ENCODE measurements at places on chromosomes 11 and 22.

DNA sequence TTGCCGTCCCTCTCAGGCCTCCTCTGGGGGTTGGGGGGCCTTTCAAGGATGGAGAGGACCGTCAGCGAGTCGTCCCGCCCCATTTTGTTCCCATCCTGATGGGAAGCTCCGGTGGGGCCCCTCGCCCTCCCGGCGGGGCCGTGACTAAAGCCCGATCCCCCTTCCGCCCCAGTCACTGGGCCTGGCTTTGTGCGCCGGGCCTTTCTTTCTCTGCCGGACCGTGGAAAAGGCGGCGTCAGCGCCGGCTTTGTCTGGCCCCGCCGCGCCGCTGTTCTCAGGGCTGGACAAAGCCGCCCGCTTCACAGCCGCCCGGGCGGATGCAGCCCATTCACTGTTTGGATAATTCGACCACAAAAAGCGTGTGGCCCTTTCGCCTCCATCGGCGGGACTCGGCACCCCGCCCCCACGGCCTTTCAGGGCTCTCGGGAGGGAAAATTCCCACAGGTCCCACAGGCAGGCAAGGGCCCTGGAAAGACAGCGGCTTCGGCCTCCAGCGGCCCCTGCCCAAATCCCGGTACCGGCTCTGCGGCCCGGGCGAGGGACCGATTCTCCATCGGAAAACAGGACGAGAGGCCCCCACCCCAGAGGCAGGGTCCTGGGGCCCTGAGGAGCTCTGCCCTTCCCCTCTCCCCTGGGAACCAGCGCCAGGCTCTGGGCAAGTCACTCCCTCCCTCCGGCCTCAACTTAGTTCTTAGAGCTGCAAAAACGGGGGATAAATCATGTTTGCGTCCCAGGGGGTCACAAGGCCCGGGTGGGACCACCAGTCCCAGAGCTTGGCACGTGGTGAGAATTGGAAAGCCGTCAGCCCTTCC, 87.2 kb downstream of the WNT7B start:
- H3K27ac ChIP-seq = no peak overlapping the region
- no peak for DNase-seq
- no peaks in the 10 kb centered on the region for H3K4me1 ChIP-seq
- H3K36me3 ChIP-seq = no peaks in the 10 kb centered on the region
- no peaks in the 10 kb centered on the region for H3K27me3 ChIP-seq
- H3K4me3 ChIP-seq = peak overlapping the region; percentile 23

GRCh38 chr11:15851051-15851498, 505.3 kb downstream of the SOX6 start:
- H3K4me1 ChIP-seq = no peaks in the 10 kb centered on the region
- no peaks in the 10 kb centered on the region for H3K36me3 ChIP-seq
- no peak for DNase-seq

GRCh38 chr11:33685082-33685481, 15.5 kb downstream of the C11orf91 start:
- H3K27me3 ChIP-seq = no peaks in the 10 kb centered on the region
- no peaks in the 10 kb centered on the region for H3K36me3 ChIP-seq
- no peak overlapping the region for H3K4me3 ChIP-seq
- no peak overlapping the region for H3K27ac ChIP-seq
- H3K4me1 ChIP-seq = peaks cover 4% of the 10 kb centered on the region

DNA sequence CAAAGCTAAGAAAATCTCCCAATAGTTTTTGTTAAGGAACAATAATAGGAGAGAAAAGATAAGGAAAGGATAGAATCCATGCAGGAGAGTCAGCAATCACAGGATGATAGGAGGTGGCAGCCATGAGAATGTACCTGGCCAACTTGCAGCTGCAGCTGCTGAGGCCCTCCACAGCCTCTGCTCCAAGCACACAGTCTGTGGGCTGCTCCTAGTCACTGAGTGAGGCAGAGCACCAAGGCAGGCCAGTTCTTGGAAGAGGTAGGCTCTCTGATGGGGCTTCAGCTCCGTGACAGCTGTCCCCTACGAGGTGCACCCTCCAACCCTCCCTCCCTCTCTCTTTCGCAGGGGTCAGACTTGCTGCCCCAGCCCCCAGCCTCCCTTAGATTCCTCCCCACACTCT, 5.5 kb upstream of the KCNJ1 start:
- no peaks in the 10 kb centered on the region for H3K4me1 ChIP-seq
- no peaks in the 10 kb centered on the region for H3K36me3 ChIP-seq
- H3K4me3 ChIP-seq = no peak overlapping the region
- no peaks in the 10 kb centered on the region for H3K27me3 ChIP-seq
- no peak for DNase-seq

- no peak overlapping the region for H3K27ac ChIP-seq
- H3K27me3 ChIP-seq = no peaks in the 10 kb centered on the region
- no peak for DNase-seq
- H3K4me3 ChIP-seq = no peak overlapping the region
Measured at GRCh38 chr22:28582806-28583205, 96.8 kb downstream of the TTC28 start.

DNA sequence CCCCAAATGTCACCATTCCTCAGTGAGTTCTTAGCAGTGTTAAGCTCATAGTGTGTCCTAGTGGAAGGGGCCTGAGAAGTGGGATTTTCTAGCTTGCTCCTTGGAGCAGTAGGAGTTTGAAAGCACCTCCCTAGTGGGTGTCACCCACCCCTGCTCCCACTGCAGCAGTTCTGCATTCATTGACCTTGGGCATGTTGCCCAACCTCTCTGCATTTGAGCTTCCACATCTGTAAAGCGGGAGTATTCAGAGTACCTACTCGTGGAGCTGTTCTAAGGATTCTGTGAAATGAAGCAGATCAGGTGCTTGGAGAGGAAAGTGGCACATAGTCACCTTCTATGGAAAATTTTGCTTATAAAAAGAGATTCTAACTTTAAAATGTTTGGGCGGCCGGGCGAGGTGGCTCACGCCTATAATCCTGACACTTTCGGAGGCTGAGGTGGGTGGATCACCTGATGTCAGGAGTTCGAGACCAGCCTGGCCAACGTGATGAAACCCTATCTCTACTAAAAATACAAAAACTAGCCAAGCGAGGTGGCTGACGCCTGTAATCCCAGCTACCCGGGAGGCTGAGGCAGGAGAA, 16.9 kb downstream of the LMO2 start:
- DNase-seq = no peak
- no peaks in the 10 kb centered on the region for H3K36me3 ChIP-seq
- no peak overlapping the region for H3K27ac ChIP-seq
- no peaks in the 10 kb centered on the region for H3K27me3 ChIP-seq
- no peak overlapping the region for H3K4me3 ChIP-seq
- H3K4me1 ChIP-seq = peaks cover 10% of the 10 kb centered on the region

DNA sequence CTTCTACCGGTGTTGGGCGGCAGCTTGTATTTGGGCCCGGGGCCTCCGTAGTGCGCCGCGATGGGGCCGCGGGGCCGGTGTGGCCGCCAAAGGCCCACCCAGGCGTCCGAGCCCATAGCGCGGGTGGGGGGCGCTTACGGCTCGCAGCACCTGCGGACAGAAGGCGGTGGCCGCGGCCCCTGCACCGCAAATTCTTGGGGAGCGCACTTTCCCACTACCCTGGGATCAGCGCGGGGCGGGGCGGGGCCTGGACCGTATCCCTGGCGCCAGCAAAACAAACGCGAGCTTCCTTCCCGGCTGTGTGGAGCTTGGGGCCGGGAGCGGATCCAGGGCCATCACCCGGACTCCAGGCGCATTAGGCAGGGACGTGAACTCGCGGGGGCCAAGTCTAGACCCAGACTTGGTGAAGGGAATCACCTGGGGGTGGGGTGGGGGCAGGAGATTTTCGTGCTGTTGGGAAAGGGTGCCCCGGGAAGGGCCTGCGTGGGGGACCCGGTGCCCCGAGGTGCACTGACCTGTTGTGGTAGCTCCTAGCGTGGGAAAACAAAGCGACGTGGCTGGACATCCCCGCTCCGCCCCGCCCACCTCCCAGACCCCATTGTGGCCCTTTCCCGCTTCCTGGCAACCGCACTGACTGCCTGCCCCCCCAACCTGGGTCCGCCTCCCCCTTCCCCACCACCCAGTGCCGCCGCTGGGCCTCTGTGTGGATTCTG, 2.3 kb upstream of the TYMP start:
- H3K36me3 ChIP-seq = no peaks in the 10 kb centered on the region
- H3K4me3 ChIP-seq = peak overlapping the region; percentile 78

DNA sequence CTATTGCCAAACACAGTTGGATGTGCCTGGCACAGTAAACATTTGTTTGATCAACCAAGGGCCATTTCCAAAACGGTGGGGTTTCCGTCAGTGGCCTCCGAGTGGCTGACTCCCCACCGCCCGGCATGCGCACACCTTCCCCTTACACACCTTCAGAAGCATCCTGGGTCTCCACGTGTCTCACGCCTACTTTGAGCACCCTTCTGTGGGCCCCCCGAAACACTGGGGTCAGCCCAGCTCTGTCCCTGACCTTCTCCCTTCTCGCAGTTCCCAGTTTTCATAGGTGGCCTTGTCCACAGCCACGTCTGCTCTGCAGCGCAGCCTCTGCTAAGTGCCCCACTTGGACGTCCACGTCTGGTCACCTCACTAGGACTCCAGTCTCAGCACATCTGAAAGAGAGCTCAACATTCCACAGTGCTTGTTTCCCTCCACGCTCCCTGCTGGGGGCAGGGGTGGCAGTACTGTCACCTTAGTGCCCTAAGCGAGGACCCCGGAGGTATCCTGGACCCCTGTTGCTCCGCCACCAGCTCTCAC, 13.2 kb upstream of the SHANK2 start:
- DNase-seq = no peak
- H3K27me3 ChIP-seq = no peaks in the 10 kb centered on the region
- H3K36me3 ChIP-seq = no peaks in the 10 kb centered on the region

- peaks cover 78% of the 10 kb centered on the region for H3K4me1 ChIP-seq
- H3K36me3 ChIP-seq = no peaks in the 10 kb centered on the region
- peak overlapping the region; percentile 39 for H3K27ac ChIP-seq
- H3K4me3 ChIP-seq = peak overlapping the region; percentile 53
- no peaks in the 10 kb centered on the region for H3K27me3 ChIP-seq
- no peak for DNase-seq
Measured at GRCh38 chr11:1868636-1869291, 15.9 kb downstream of the LSP1 start.

DNA sequence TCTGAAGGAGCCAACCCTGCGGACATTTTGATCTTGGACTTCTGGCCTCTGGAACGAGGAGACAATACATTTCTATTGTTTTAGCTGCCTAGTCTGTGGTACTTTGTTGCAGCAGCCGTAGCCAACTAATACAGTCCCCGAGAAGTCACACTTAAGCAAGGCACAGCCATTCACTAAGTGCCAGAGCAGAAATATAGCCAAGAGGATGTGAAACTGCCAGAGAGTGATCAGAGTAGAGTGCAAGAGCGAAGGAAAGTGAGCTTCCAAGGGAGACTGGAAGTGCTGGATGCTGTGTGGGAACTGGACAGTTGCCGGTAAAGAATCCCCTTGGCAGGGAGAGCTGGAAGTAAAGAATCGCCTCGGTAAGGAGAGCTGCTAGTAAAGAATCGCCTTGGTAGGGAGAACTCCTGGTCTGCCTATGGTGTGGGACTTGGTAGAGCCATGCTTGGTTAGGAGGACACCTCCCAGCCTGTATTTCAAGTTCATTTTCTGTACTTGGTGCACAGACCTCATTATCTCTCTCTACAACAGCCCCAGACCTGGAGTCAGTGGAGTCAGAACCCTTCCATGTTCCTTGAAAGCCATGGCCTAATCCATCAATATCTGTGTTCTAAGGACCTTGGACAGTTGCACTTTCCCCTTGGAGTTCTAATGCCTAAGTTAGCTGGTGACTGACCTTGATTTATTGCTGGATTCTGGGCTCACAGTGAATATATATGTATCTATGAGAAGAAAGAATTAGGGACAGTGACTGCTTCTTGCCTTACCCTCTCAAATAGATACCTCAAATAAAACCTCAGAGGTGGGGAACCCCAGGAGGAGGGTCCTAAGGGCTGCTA, 162.1 kb downstream of the LDLRAD3 start:
- H3K27ac ChIP-seq = no peak overlapping the region
- H3K4me3 ChIP-seq = no peak overlapping the region
- H3K4me1 ChIP-seq = no peaks in the 10 kb centered on the region
- no peaks in the 10 kb centered on the region for H3K27me3 ChIP-seq
- no peak for DNase-seq

- H3K36me3 ChIP-seq = peaks cover 22% of the 10 kb centered on the region
- H3K27ac ChIP-seq = peak overlapping the region; percentile 80
- DNase-seq = peak; percentile 39
- H3K4me1 ChIP-seq = peaks cover 27% of the 10 kb centered on the region
- H3K27me3 ChIP-seq = no peaks in the 10 kb centered on the region
Measured at GRCh38 chr11:70128435-70128906, 50.4 kb downstream of the ANO1 start.

GRCh38 chr11:34446386-34446785, 7.7 kb downstream of the CAT start:
- H3K36me3 ChIP-seq = no peaks in the 10 kb centered on the region
- no peaks in the 10 kb centered on the region for H3K4me1 ChIP-seq

GRCh38 chr22:19674129-19674928, 40.0 kb upstream of the SEPTIN5 start:
- H3K27me3 ChIP-seq = no peaks in the 10 kb centered on the region
- H3K27ac ChIP-seq = no peak overlapping the region
- no peaks in the 10 kb centered on the region for H3K36me3 ChIP-seq
- no peak for DNase-seq
- no peak overlapping the region for H3K4me3 ChIP-seq

- no peak for DNase-seq
- no peaks in the 10 kb centered on the region for H3K36me3 ChIP-seq
- H3K27ac ChIP-seq = no peak overlapping the region
- H3K27me3 ChIP-seq = no peaks in the 10 kb centered on the region
- H3K4me1 ChIP-seq = no peaks in the 10 kb centered on the region
Measured at GRCh38 chr11:57358991-57359390, 20.8 kb downstream of the P2RX3 start.

DNA sequence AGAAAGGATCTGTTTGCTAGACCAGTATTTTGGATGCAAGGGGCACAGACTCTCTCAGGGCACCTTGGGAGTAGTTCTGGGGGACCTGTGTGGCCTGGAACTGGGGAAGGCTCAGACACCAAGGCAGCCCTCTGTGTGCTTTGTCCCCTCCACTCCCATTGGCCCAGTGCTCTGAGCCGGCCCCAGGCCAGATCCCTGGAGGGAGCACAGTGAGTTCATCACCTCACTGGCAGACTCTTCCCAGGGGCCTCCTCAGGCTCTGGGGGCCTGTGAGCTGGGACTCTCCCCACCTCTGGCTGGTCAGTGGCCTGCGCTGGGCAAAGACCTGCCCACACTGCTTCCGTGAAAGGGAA, 51.7 kb downstream of the CHRDL2 start:
- DNase-seq = no peak
- H3K4me1 ChIP-seq = peaks cover 41% of the 10 kb centered on the region
- no peak overlapping the region for H3K4me3 ChIP-seq
- H3K27me3 ChIP-seq = no peaks in the 10 kb centered on the region
- no peak overlapping the region for H3K27ac ChIP-seq
- H3K36me3 ChIP-seq = no peaks in the 10 kb centered on the region

GRCh38 chr11:13358596-13359270, 81.1 kb downstream of the BMAL1 start:
- no peaks in the 10 kb centered on the region for H3K4me1 ChIP-seq
- H3K27ac ChIP-seq = no peak overlapping the region
- H3K27me3 ChIP-seq = no peaks in the 10 kb centered on the region

GRCh38 chr11:94705891-94706615, 62.1 kb upstream of the AMOTL1 start:
- no peak for DNase-seq
- peaks cover 7% of the 10 kb centered on the region for H3K4me1 ChIP-seq
- H3K27me3 ChIP-seq = no peaks in the 10 kb centered on the region
- H3K4me3 ChIP-seq = no peak overlapping the region

- no peaks in the 10 kb centered on the region for H3K27me3 ChIP-seq
- H3K36me3 ChIP-seq = no peaks in the 10 kb centered on the region
- no peak overlapping the region for H3K4me3 ChIP-seq
- H3K27ac ChIP-seq = peak overlapping the region; percentile 71
Measured at GRCh38 chr22:30197389-30197788, 49.2 kb downstream of the LIF start.

GRCh38 chr22:36684841-36685240, 18.7 kb downstream of the CACNG2 start:
- H3K27ac ChIP-seq = no peak overlapping the region
- DNase-seq = no peak
- H3K36me3 ChIP-seq = no peaks in the 10 kb centered on the region
- H3K4me1 ChIP-seq = no peaks in the 10 kb centered on the region
